ENCODE measurements at places on chromosomes 16 and 17.
A peak's percentile ranks its signal among the peaks of the same experiment; 100 is the strongest.

DNA sequence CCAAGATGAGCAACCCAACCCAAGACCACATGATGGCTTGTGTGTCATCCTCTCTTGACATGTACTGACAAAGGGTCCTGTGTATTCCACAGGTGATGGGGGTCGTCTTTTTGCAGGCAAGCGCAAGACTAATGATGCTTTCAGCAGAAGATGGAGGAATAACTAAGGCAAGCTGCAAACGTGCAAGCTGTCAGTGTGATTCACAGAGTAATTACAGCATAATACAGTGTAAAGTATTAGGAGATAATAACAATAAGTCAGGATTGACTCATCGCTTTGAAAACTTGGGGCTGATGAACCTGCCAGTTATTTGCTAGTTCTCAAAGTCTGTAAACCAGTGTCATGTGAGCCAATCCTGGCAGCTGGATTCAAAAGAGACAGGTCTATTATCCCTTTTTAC is 41.6 kb upstream of the ASIC2 start:
- DNase-seq, result no peak

- no peak for DNase-seq
Observed at GRCh38 chr17:17018612-17019429, 23.4 kb upstream of the MPRIP start.

DNA sequence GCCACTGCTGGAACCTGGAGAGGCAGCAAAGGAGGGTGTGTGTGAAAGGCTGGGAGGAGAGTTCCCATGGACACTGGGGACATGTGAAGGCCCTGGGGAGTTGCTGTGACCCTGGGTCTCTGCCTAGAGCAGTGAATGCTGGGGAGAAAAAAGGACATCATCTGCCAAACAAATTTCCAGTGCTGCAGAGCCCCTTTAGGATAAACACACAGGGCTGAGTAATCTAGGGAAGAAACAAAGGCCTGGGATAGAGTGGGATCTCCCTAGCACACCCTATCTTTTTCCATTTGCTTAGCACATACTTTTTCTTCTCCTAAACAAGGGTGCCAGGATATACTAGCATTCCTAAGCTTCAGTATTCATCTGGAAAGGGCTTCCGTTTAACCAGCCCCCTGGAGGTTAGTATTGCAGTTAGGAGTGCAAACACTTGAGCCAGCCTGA is 3.3 kb upstream of the HIGD1B start:
- no peak for DNase-seq

GRCh38 chr16:2033057-2033908 is 6.6 kb downstream of the NHERF2 start:
- no peak for DNase-seq

- DNase-seq, result no peak
Observed at GRCh38 chr17:55324296-55324978, 59.7 kb downstream of the HLF start.

DNA sequence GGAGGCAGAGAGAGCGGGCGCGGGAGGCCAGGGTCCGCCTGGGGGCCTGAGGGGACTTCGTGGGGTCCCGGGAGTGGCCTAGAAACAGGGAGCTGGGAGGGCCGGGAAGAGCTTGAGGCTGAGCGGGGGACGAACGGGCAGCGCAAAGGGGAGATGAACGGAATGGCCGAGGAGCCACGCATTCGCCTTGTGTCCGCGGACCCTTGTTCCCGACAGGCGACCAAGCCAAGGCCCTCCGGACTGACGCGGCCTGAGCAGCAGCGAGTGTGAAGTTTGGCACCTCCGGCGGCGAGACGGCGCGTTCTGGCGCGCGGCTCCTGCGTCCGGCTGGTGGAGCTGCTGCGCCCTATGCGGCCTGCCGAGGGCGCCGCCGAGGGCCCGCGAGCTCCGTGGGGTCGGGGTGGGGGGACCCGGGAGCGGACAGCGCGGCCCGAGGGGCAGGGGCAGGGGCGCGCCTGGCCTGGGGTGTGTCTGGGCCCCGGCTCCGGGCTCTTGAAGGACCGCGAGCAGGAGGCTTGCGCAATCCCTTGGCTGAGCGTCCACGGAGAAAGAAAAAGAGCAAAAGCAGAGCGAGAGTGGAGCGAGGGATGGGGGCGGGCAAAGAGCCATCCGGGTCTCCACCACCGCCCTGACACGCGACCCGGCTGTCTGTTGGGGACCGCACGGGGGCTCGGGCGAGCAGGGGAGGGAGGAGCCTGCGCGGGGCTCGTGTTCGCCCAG is 1.2 kb upstream of the CBX4 start:
- DNase-seq, result no peak

- DNase-seq, result no peak
Observed at GRCh38 chr16:76488065-76488417, 210.8 kb downstream of the CNTNAP4 start.

DNA sequence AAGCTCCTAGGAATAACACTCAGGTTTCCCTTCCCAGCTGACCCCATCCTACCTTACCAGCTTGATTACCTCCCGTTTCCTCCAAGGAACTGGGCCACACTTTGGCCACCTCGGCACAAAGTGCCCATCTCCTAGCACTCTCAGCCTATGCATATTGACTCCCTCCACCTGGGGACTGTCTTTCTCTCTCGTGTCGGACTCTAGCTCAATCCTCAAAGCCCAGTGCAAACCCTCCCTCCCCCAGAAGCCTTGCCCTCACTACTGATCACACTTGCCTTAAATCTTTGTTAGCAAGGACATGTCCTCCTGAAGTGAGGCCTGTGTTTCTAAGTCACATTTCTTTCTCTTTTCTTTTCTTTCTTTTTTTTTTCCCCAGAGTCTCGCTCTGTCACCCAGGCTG is 2.6 kb upstream of the RAB26 start:
- no peak for DNase-seq

DNA sequence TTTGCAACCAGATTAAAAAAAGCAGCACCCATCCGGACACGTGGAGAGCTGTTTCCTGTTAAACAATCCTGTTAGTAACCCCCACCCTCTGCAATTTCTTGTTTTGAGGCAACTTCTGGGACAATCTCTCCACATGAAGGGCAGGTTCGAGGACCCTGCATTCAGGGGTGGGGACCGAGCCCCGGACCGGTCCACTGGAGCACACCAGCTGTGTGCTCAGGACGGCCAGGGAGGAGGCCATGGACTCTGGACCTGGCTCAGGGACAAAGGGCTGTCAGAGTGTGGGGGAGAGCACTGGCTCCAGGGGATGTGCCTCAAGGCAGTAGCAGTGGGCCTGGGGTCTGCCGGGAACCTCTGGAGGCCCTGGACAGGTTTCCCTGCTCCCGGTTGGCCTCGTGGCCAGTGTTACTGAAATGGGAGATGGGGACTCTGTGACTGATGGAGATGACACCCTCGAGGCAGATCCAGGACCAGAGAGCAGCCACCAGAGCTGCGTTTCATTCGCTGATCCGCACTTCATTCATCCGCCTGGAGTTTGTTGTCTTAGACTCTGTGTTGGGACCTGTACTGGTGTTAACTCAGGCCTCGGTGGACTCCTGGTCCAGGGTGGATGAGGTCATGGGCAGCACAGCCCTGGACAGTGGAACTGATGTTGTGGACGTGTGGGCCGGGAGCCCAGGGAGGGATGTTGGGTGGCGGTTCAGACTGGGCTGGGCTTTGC is 2.9 kb upstream of the CPNE7 start:
- DNase-seq, result no peak

GRCh38 chr17:7843536-7844291 is 9.7 kb downstream of the KDM6B start:
- DNase-seq, result peak; percentile 81

DNA sequence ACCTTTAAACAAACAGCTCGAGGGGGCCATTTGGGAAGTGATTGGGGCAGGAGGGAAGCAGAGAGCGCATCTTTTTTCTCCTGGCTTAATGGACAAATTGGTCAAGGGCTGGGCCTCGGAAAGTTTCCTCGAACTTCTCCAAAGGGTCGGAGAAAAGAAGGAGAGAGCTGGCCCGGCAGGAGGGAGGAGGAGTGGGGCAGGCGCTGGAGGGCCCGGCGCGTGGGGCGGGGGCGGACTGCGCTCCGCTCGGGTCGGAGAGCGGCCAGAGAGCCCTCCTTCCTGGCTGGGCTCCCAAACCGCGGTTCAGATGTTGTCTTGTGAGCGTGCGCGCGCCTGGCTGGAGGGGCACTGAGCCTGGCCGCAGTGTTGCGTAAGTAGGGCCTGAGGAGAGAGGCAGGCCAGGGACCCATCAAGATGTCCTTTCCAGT is 1.2 kb downstream of the MMP2 start:
- DNase-seq, result no peak

GRCh38 chr17:13001991-13002615 is 15.7 kb downstream of the ELAC2 start:
- DNase-seq, result no peak

GRCh38 chr17:73261952-73262675 is 434 bp upstream of the CPSF4L start:
- DNase-seq, result no peak

- DNase-seq, result no peak
Observed at GRCh38 chr17:63151941-63152523, 186.0 kb downstream of the TANC2 start.

DNA sequence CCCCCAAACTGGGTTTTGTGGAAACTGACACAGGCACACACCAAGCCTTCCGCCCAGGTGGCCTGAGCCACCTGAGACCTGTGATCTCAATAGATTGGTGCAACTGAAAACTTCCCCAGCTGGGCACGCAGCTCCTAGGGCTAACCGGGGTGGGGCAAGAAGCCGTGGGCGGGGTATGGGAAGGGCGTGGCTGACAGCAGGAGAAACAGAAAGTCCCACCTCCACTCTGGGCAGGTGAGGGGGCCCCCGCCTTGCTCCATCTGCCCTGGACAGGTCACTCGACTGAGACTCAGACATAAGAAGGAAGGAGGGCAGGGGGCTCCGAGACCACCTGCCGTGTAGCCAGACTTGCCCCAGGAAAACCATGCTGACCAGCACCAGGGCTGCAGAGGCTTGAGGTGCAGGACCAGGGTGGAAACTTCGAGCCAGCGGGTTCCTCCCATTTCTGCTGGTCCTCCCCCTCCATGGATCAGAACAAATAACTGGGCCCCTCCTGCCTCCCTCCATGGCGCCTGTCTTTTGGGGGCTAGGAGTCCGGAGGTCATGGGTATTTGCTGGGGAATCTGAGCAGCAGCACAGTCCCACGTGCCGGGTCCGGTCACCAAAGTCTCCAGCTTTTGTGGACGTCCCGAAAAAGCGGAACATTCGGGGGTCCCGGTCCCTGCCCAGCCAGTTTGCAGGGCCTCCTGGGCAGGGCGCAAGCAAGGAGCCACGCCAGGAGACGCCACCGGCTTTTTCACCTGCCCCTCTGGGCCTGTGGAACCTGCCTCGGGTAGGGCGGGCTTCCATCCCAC is 1.3 kb downstream of the TIMP2 start:
- peak; percentile 16 for DNase-seq

DNA sequence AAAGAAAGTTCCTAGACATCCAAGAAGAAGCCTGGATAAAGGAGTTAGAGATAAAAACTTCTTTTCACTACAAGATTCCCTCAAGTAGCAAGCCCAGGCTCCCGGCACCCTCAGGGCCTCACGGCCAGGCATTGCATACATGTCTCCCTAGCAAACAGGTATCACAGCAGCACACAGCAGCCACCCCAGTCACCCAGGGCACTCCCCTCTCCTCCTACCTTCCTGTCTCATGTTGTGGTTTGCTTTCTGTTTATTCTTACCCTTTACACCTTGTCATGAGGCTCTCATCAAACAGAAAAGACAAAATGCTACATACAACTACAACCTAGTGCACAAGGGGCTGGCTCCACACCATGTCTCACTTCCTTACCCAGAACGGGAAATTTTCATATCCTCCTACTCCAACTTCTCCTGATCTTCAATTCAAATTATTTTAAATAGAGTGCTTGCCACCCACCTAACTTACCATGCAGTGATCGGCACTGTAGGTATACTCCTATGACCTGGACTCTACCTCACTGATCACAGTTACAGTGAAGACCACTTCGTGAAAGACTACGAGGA is 42.7 kb downstream of the XPO6 start:
- DNase-seq, result no peak

All from stimulated activated CD4-positive, alpha-beta T cell treated with anti-CD3 and anti-CD28 coated beads, Interleukin-12 subunit alpha, Interleukin-12 subunit beta, amount 100 ng/mL, for 48 hours (primary cell).